Activated CD8-positive, alpha-beta memory T cell treated with anti-CD3 and anti-CD28 coated beads, Interleukin-2, amount 10 ng/mL, durations not matched to agents 7 days and 5 days (primary cell): ENCODE measurements at places on chromosomes 1 and 21.
A peak's percentile ranks its signal among the peaks of the same experiment; 100 is the strongest.

- DNase-seq: no peak
Measured at GRCh38 chr1:166166329-166166697, 488 bp downstream of the FAM78B start.

DNA sequence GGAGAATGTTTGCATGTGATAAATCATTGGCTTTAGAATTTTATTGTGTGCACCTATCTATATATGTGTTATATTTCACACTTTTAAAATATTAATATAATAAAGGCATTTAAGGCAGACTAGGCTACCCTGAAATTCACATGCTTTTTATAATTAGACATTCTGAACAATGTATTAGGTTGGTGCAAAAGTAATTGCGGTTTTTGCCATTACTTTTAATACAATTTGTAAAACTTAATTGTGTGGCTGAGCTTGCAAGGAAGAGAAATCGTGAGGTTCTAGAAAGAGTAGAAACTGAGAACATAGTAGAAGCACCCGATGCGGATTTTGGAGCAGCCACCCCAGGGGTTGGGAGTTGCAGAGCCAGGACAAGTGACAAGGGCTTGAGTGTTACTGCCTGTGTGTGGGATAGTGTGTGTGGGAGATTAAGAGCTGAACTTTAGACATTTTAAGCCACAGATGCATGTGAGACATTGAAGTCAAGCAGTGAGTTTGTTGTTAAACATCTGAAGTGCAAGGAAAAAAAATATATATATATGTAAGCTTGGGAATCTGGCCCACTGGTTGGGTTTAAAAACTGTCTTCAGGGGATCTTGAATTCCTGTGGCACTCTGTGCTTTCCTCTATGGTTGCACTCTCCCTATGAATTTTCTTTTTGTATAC, 244.5 kb downstream of the TM2D1 start:
- DNase-seq: no peak

- no peak for DNase-seq
Measured at GRCh38 chr1:31203215-31203614, 36.5 kb downstream of the NKAIN1 start.

DNA sequence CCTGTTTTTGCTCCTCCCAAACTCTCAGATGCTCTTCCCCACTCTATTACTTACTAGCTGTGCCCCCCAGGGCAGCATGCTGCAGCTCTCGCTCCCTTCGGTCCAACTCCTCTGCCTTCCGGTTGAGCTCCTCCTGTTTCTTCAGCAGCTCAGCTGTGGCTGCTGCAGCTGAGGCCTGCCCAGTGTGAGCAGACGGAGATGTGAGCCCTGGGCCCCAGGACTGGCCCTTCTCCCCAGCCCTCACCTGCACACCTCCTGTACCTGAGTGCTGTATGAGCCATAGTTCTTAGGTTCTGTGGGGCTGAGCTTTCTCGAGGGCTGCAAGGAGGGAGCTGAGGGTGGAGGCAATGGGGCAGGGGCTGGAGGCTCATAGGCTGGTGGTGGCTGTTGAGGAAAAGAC, 1.9 kb downstream of the SCAMP3 start:
- DNase-seq: no peak

GRCh38 chr1:203038891-203039608, 12.8 kb downstream of the PPFIA4 start:
- DNase-seq: peak; percentile 72

- DNase-seq: no peak
Measured at GRCh38 chr21:46269466-46269865, 15.9 kb downstream of the MCM3AP start.

- no peak for DNase-seq
Measured at GRCh38 chr1:13517193-13517812, 3.5 kb upstream of the LRRC38 start.

DNA sequence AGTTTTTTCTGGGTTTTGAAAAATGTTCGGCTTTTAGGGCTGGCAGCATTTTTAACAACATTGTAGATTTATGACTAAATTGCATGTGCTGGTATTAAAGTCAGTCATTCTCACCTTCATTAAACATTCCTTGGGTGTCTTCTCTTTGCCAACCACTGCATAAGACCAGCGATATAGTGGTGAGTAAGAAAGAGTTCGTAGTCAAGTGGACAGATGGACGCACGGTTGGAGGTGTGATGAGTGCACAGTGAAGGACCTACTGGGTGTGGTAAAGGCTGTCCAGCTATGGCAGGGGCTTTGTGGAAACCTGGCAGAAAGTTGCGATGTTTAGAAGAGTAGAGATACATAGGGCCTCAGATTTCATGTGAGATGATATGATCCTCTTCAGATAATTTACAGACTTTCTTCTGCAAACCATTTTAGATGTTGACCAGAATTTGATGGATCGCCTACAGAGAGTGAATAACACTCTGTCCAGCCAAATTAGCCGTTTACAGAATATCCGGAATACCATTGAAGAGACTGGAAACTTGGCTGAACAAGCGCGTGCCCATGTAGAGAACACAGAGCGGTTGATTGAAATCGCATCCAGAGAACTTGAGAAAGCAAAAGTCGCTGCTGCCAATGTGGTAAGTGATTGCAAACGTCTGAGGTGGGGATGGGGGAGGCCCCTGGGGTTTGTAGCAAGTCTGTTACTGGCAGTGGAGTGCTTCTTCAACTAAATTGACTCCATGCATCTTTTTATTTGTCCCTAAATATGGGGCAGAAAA, 56.0 kb upstream of the LAMC2 start:
- no peak for DNase-seq

DNA sequence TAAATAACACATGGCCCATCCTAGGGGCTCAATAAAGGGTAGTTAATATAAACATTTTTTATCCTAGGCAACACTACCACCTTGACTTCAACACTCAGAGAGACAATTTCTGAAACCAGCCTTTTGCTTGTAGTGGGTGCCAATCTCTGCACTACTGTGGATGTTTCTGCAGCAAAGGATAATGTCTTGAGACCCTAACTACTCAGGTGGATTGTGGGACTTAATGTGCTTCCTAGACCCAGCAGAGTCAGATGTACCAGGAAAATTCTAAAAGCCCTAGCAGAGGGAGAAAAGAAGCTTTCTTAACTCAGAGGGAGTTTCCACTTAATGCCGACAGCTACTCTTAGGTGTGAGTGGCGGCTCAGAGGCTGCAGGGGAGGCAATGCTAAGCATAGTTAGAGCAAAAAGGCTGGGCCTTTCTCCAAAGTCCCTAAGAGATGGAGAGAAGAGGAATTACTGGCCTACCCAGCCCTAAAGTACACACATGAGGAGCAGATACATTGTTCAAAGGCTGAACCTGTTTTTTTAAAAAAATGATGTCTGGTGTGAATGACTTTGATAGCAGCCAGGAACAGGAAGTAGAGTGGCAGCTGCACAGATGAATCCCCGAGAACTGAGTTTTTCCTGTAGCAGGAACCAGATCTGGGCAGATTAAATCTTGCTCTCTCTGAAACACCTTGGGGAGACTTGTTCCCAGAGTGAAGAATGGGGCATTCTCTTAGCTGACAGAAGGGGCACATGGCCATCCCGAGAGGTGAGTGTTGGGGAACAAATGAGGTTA, 33.5 kb upstream of the ABCD3 start:
- no peak for DNase-seq

- DNase-seq: no peak
Measured at GRCh38 chr1:109559995-109560394, 11.6 kb downstream of the GNAI3 start.

- no peak for DNase-seq
Measured at GRCh38 chr1:162904579-162904978, 43.6 kb upstream of the CCDC190 start.

DNA sequence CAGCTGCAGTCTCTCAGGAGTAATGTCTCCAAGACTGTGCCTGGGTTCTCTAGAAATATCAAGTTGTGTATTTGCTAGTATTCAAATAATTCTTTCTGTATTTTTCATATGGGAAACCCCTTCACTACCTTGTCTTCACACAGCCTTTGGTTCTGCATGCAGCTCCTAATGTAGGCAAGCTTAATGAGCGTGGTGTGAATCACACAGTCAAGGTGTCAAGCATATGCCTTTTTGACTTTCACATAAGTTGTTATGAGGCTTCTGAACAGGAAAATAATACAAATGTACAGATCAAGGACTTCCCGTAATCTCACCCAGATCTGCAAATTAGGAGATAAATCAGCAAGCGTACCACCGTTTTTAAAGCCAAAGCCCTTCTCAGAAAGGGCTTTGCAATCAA, at the start of gene FCRL3:
TSS of gene FCRL3 (minus strand) at position 38 of the 400 bp plus-strand sequence. CDS start 280 bp downstream, outside the sequence.
- DNase-seq: no peak

DNA sequence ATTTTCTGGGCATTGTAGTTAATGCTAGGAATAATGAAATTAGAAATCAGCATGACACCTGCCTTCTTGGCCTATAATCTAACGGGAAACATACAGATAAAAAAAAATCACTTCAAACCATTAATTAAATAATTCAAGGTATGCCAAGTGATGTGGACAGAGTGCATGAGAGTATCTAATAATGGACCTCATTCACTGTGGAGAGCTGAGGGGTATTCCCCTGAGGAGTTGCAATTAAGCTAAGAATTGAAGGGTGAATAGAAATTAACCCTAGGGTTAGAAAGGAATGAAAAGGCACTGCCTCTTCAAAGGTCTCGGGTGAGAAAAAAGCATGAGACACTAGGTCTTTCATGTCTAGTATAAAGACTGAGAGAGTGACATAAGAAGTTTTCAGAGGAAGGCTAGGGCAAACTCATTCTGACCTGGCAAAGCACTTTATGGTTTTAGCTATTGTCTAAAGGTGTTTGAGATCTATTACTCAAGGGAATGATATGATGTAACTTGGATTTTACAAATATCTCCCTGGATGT, 466.1 kb downstream of the KCNT2 start:
- DNase-seq: no peak

- no peak for DNase-seq
Measured at GRCh38 chr21:32834916-32835235, 63.3 kb upstream of the PAXBP1 start.
